ENCODE measurements at places on chromosomes 1 and 21. TPM values are rescaled to one million over a fixed set of nuclear protein-coding genes. Genes with fewer than 3 reads are reported as not detected.

The AMY1B gene
- total RNA-seq: not detected

DNA sequence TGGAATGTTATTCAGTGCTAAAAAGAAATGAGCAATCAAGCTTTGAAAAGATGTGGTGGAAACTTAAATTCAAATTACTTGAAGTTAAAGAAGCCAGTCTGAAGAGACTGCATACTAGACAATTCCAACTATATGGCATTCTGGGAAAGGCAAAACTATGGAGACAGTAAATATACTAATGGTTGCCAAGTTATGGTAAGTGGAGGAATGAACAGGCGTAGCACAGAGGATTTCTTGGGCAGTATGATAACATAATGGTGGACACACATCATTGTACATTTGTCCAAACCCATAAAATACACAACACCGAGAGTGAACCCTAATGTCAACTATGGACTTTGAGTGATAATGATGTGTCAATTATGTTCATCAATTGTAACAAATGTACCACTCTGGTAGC, 21.1 kb upstream of the SELP start:
- no peak for DNase-seq
- H3K27me3 ChIP-seq: no peaks in the 10 kb centered on the region
- no peaks in the 10 kb centered on the region for H3K36me3 ChIP-seq
- peaks cover 11% of the 10 kb centered on the region for H3K4me1 ChIP-seq

GRCh38 chr1:151418081-151418480, 18.7 kb downstream of the PSMB4 start:
- H3K27me3 ChIP-seq: no peaks in the 10 kb centered on the region
- H3K36me3 ChIP-seq: peaks cover 6% of the 10 kb centered on the region
- no peak overlapping the region for H3K4me3 ChIP-seq

- no peaks in the 10 kb centered on the region for H3K27me3 ChIP-seq
- no peak for DNase-seq
- no peak overlapping the region for H3K4me3 ChIP-seq
- no peak overlapping the region for H3K27ac ChIP-seq
- H3K4me1 ChIP-seq: peaks cover 20% of the 10 kb centered on the region
Measured at GRCh38 chr1:156691665-156692440, 13.5 kb downstream of the CRABP2 start.

GRCh38 chr1:154171880-154172279, 17.0 kb upstream of the NUP210L start:
- no peak overlapping the region for H3K27ac ChIP-seq
- no peaks in the 10 kb centered on the region for H3K27me3 ChIP-seq
- DNase-seq: no peak
- H3K4me1 ChIP-seq: peaks cover 19% of the 10 kb centered on the region
- no peak overlapping the region for H3K4me3 ChIP-seq
- peaks cover 50% of the 10 kb centered on the region for H3K36me3 ChIP-seq

Measured in tibial nerve (tissue), 4 donors.